ENCODE measurements at places on chromosomes 3 and 15.

DNA sequence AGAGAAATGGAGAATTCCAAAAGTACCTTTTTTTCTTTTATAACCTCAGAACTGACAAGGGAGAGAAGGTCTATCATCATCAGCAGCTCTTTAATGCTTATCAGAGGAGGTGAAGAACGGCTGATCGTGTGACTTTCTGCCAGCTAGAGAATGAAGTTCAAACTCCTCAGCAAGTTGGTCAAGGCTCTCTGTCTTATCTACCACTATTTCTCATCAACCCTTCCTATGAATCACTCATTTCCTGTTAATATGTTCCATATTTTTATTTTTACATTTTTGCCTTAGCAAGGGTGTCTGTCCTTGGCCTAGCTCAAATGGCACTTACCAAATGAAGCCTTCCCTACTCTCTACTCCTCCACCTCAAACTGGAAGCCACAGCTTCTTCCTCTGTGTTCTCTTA, 73.1 kb upstream of the TSPAN3 start:
- no peak for DNase-seq

- no peak for DNase-seq
Observed at GRCh38 chr15:62920682-62921502, 121.7 kb upstream of the TPM1 start.

- no peak for DNase-seq
Observed at GRCh38 chr3:36919439-36920160, 25.3 kb downstream of the TRANK1 start.

DNA sequence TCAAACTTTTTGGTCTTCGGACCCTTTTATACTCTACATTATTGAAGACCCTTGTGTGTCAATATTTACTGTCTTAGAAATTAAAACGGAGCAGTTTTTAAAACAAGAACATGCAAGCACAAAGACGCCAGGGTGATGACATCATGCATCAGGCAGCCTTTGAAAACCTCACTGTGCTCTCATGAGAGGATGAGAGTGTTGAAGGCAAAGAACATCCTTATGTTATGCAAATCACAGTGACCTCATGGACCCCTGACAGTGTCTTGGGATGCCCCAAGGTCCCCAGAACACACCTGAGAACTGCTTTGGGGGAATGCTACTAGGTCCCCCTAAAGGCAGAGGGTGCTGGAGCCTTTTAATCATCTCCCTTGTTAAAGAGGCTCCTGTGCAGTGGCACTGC, 51.6 kb downstream of the CHDH start:
- DNase-seq, result no peak

GRCh38 chr3:98945101-98945524, 43.6 kb upstream of the DCBLD2 start:
- DNase-seq, result no peak

DNA sequence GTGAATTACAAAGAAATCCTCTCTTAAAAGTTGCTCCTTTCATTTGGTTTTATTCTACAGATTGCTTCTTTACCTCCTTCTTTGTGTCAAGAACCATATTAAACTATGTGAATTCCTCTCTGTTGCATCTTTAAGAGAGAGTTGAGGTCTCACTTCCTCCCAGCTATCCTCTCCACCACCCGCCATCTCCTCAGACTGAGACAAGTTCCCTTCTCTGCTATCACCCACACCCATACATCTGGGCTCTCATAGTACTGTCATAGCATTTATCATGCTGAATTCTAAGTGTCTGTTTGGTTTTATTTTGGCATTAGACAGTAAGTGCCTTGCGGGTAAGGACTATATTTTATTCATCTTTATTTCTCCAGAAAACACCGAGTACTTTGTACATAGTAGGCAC, 54.2 kb downstream of the B3GALNT1 start:
- DNase-seq, result no peak

DNA sequence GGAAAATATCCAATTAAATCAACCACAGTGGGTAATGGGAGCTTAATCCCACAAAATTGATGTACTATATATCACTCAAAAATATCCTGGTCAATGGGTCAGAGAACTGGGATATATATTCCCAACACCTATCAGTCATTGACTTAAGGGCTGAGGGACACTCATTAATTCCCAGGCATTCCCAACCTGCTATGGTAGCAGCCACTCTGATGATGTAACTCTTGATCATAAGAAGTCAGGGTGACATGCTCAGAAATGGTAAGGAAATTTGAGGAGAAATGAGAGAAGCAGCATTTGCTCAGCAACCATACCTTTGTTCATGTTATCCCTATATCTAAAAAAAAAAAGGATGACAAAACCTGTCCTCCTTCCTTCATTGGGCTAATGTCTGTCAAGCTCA, 3.1 kb upstream of the PLOD2 start:
- DNase-seq, result no peak
